ENCODE measurements at places on chromosomes 4 and X.

DNA sequence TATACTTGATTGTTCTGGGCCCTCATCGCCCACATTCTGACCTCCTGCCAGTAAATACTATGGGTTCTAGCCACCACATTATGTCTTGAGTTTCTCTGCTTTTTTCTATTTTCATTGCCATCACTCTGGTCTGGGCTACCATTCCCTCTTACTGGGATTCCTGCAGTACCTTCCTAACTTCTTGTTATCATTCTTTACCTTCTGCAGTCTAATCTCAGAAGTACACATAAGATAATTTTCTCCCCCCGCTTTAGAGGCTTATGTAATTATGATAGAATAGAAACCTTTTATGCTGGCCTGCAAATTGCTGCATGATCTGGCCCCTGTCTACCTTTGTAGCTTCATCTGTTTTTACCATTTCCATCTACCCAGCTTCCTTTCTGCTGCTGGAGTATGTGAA, 19.2 kb downstream of the STIM2 start:
- no peaks in the 10 kb centered on the region for H3K27me3 ChIP-seq
- no peak for DNase-seq
- no peak overlapping the region for H3K4me3 ChIP-seq
- no peaks in the 10 kb centered on the region for H3K36me3 ChIP-seq
- H3K27ac ChIP-seq, result no peak overlapping the region

- H3K27ac ChIP-seq, result no peak overlapping the region
- H3K4me3 ChIP-seq, result no peak overlapping the region
- no peaks in the 10 kb centered on the region for H3K27me3 ChIP-seq
- no peak for DNase-seq
Observed at GRCh38 chr4:78863991-78864390, 75.2 kb downstream of the PAQR3 start.

DNA sequence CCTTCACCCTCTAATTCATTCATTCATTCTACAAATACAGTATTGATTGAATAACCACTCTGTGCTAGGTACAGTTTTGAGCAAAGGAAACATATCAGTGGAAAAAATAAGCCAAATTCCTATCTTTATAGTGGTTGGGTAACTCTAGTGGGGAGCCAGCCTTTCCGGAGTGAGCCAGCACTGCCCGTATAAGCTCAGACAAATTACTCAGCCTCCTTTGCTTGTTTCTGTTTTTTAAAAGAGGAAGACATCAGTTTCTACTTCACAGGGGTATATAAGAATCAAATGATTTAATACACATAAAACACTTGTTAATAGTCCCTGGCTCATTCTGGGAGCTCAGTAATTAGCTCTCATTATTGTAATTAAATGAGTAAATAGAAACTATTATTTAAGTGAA, 238.2 kb upstream of the MAD2L1 start:
- H3K4me1 ChIP-seq, result no peaks in the 10 kb centered on the region
- H3K27ac ChIP-seq, result no peak overlapping the region
- no peak for DNase-seq
- no peak overlapping the region for H3K4me3 ChIP-seq
- no peaks in the 10 kb centered on the region for H3K27me3 ChIP-seq

DNA sequence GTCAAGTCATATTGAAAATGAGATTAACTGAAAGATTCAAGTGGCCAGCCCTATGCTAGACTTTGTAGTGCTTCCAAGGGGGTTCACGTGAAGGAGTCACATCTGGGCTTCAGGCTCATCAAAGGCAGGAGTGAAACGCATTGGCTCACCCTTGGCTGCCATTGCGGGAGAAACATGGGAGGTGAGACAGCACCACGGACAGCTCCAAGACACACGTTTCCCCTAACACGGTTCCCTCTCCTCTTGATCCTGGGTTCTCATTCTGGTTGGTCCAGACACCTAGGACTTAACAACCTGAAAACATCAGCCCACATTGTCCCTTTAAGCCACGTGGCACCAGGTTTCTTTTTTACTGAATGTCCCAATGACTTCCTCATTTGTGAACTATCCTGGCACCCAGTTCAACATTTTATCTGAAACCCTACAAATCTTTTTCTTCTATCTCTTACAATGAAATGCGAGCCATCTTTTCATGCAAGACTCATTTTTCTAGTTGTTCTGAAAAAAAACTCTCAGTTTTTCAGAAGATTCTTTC, 279.0 kb upstream of the VCX3A start:
- H3K4me1 ChIP-seq, result no peaks in the 10 kb centered on the region
- no peak overlapping the region for H3K4me3 ChIP-seq
- no peaks in the 10 kb centered on the region for H3K27me3 ChIP-seq
- no peak for DNase-seq
- H3K27ac ChIP-seq, result no peak overlapping the region

DNA sequence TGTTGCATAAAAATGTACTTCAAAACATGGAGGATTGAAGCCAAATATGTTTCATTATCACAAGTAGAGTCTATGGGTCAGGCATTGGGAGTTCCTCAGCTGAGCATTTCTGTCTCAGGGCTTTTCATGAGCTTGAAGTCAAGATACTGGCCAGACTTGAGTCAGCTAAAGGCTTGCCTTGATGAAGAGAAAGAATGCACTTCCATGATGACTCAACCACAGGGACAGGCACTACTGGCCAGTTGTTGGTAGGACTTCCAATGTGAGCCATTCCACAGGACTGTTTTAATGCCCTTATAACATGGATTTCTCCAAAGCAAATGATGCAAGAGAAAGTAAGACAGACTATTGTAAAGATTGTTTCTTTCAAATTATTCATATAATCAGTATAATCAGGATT, 895.6 kb downstream of the RAB28 start:
- no peak overlapping the region for H3K4me3 ChIP-seq
- no peaks in the 10 kb centered on the region for H3K36me3 ChIP-seq
- no peaks in the 10 kb centered on the region for H3K27me3 ChIP-seq
- no peak for DNase-seq
- H3K27ac ChIP-seq, result no peak overlapping the region

DNA sequence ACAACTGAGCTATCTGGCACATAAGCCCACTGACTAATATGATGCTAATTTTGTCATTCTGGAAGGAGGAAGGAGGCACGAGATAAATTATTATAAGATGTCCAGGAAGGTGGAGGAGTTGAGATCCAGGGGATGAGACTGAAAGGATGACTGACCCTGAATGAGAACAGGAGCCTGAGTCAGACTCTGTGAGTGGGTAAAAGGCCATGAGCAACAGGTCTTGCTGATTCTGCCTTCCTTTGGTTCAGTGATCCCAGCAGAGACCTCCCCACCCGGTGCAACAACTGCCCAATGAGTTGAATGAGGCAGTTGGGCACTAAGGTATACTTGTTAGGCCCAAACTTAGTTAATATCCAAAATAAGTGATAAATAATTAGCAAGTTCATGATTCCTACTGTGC, 238.1 kb upstream of the GPC4 start:
- no peak overlapping the region for H3K27ac ChIP-seq
- no peaks in the 10 kb centered on the region for H3K27me3 ChIP-seq
- H3K36me3 ChIP-seq, result no peaks in the 10 kb centered on the region
- H3K4me1 ChIP-seq, result no peaks in the 10 kb centered on the region

- H3K27me3 ChIP-seq, result no peaks in the 10 kb centered on the region
- H3K27ac ChIP-seq, result no peak overlapping the region
- no peak overlapping the region for H3K4me3 ChIP-seq
- H3K4me1 ChIP-seq, result no peaks in the 10 kb centered on the region
- no peaks in the 10 kb centered on the region for H3K36me3 ChIP-seq
Observed at GRCh38 chrX:68669094-68669860, 21.8 kb downstream of the STARD8 start.

Measured in sigmoid colon (tissue), 7 donors.